ENCODE measurements at places on chromosomes 16 and 17.

DNA sequence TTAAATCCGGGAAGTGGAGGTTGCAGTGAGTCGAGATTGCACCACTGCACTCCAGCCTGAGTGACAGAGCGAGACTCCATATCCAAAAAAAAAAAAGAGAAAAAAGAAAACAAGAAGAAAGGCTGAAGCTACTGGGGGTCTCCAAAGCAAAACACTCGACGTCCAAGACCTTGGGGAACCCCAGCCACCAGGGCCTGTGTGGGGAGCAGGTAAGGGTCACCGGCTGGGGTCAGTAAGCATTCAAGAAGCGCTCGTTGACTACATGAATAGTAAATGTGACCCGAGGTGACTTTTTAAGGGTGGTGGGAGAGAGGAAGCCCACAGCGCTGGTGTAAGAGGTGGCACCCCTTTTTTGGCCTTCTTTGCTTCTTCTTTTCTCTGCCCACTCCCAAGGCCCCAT is 49.5 kb downstream of the PECAM1 start:
- DNase-seq, result no peak

DNA sequence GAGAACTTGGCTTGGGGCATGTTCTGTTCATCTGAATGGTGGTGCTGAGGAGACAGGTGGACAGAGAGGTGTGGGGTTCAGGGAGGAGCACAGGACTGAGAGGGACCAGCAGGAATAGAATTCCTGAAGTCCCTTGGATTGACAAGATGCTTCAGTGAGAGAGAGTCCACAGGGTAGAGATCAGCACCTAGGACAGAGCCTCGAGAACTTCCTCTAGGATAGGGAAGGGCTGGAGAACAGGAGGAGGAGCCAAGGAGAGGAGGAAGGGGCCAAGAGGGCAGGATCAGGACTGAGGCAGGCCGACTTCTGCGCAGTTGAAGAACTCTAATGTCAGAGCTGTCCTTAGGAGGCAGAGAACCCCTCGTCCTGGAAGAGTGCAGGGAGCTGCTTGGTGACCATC is 138.4 kb downstream of the PRKCB start:
- no peak for DNase-seq

GRCh38 chr16:79540825-79541595 is 59.5 kb downstream of the MAF start:
- DNase-seq, result no peak

DNA sequence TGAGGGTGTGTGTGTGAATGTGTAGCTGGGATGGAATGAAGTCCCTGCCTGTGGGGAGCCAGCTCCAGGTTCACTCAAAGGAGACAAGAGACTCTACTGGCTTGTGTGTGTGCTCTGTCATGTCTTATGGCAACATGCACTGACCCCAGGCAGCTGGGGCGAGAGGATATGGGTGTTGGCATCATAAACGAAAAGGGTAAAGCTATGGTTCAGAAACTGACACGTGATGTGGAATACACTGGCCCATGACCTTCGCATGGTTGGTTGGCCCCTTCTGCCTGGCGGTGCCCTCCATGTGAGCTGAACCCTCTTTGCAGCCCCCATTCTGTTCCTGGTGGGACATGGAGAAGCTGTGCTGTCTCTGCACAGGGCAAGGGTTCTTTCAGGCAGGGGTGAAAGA is 21.9 kb downstream of the ZNF750 start:
- DNase-seq, result no peak

GRCh38 chr16:84361546-84361945 is 6.8 kb upstream of the ATP2C2 start:
- no peak for DNase-seq

DNA sequence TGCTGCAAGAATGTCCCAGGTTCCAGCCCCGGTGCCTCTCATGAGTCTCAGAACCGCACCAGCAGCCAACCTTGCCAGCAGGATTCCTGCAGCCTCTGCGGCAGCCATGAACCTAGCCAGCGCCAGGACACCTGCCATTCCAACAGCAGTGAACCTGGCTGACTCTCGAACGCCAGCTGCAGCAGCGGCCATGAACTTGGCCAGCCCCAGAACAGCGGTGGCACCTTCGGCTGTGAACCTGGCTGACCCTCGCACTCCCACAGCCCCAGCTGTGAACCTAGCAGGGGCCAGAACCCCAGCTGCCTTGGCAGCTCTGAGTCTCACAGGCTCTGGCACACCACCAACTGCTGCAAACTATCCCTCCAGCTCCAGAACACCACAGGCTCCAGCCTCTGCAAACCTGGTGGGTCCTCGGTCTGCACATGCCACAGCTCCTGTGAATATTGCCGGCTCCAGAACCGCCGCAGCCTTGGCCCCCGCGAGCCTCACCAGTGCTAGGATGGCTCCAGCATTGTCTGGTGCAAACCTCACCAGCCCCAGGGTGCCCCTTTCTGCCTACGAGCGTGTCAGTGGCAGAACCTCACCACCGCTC is 9.8 kb downstream of the ELOB start:
- no peak for DNase-seq

- no peak for DNase-seq
These were observed 1.6 kb downstream of the MLLT6 start for GRCh38 chr17:38706505-38707216.

DNA sequence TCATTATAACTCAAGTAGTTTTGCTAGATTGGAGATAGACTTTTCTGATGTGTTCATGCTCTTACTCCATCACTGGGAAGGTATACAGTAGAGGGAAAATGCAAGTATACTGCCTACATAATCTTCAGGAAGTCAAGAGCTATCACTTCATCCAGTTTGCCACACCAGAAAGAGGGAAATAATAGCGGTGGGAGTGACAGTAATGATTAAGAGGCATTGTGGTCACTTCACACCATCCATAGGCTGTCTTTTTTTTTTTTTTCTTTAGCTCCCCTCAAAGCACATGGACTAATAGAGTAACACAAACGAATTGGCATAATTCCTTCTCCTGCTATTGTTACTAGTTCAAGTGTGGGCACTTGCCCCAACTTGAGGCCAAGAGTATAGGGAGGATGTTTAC is 28.4 kb upstream of the HLF start:
- DNase-seq, result no peak

- DNase-seq, result no peak
These were observed 18.4 kb downstream of the NDUFAF8 start for GRCh38 chr17:81257533-81257932.

DNA sequence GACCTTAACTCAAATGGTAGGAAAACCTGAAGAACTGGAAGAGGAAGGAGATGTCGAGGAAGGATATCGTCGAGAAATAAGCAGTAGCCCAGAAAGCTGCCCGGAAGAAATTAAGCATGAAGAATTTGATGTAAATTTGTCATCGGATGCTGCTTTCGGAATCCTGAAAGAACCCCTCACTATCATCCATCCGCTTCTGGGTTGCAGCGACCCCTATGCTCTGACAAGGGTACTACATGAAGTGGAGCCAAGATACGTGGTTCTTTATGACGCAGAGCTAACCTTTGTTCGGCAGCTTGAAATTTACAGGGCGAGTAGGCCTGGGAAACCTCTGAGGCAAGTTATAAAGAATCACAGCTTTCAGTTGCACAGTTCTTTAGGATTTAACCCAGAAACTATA is 15.5 kb downstream of the ERCC4 start:
- no peak for DNase-seq

- no peak for DNase-seq
These were observed 9.3 kb downstream of the JUP start for GRCh38 chr17:41777157-41777573.

DNA sequence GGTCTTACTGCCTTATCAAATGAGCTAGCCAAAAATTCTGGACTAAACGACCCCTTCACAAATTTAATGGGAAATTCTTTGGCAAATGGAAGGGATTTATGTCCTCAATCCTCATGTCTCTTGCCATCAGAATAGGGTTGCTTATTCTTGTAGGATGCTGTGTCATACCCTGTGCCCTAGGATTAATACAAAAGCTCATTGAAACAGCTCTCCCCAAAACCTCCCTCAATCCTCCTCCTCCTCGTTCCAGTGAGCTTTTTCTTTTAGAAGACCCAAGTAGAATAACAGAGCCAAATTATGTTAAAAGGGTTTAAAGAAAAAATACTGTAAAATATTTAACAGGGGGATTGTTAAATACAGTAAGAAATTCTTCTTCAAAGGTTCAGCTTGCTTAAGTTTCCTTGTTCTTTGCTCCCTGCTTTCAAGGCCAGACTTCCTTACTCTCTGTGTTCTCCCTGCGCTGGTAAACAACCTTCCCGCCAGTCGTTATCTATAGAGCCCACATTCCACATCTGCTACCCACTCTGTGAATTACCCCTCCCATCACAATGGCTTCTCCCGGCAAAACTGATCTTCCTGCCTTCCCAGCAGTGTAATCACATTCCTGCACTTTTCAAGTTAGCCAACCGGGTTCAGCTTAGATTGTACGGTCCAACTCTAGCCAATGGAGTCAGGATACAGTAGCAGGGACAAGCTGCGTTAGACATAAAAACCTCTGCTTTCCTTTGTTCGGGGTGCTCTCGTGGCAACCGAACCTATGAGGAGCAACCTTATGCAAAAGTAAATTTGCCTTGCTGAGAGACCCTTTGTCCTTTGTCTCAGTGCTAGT is 9.7 kb downstream of the HPR start:
- DNase-seq, result no peak

- DNase-seq, result no peak
These were observed 14.8 kb upstream of the TMED6 start for GRCh38 chr16:69366431-69366830.

GRCh38 chr17:38558728-38559050 is 47.1 kb downstream of the SRCIN1 start:
- no peak for DNase-seq

- DNase-seq, result peak; percentile 64
These were observed 7.0 kb downstream of the PLXDC1 start for GRCh38 chr17:39144416-39144840.

GRCh38 chr17:72813481-72813880 is 279.0 kb downstream of the SLC39A11 start:
- DNase-seq, result no peak

DNA sequence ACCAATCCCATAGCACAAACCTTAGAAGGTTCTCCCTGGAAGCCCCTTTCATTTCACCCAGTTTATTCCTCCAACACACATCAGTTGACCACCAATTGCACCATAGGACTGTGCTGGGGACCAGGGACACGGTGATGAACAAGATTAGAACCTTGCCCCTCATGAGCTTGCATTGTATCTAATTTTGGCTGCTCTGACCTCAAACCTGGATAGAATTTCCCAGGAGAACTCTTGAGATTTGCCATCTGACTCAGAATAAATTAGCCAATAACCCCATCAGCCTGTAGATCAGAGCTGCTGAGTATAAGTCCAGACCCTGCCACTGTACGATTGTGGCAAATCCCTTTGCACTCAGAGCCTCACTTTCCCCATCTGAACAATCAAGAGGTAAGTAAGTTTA is 52.1 kb downstream of the CDH11 start:
- DNase-seq, result no peak

DNA sequence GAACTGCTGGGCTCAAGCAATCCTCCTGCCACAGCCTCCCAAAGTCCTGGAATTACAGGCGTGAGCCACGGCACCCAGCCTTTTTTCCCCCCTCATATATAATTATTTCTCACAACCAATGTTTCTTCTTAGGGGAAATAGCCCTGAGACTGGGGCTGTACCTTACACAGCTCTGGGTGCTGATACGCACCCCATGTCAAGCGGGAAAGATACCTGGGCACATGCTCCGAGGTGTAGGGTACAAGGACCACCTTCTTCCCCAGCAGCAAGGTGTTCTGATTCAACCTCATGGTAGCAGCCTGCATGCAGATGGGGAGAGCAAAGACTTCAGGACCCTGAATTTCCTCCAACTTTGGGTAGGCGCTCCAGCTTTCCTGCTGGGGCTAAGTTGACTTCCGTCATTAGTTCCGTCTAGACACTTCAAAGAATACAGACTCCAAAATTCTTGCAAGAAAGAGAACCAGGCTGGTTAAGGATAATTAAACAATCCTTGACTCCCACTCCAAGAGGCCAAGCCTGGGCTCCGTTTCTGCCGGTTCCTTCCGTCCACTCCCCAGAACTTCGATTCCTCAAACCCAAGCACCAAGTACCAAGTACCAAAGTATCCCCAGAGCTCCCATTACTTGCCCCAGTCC is 619 bp downstream of the NAT9 start:
- no peak for DNase-seq

- no peak for DNase-seq
These were observed 43.4 kb downstream of the BMERB1 start for GRCh38 chr16:15477802-15478201.

All from NCI-H2081 (cell line).